DMS 273 treated with DMSO at 0.1 percent for 48 hours (cell line): ENCODE measurements at places on chromosomes 2 and 18.

DNA sequence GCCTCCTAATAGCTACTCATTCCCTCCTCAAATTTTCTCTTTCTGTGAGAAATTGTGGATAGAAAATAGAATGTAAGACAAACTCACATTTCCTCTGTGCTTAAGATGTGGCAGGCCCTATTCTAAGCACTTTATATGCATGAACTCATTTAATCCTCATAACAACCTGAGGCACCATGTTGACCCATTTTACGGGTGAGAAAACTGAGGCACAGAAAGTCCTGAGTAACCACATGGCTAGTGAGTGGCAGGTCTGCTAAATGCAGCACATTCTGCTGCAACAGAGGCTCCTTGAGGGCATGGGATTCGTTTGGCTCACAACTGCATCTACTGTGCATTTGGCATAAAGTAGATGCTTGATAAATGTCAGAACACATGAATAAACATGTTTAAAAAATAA is 22.7 kb upstream of the RNF149 start:
- no peak for DNase-seq

- no peak for DNase-seq
These were observed 131.3 kb upstream of the TWIST2 start for GRCh38 chr2:238716585-238716984.

DNA sequence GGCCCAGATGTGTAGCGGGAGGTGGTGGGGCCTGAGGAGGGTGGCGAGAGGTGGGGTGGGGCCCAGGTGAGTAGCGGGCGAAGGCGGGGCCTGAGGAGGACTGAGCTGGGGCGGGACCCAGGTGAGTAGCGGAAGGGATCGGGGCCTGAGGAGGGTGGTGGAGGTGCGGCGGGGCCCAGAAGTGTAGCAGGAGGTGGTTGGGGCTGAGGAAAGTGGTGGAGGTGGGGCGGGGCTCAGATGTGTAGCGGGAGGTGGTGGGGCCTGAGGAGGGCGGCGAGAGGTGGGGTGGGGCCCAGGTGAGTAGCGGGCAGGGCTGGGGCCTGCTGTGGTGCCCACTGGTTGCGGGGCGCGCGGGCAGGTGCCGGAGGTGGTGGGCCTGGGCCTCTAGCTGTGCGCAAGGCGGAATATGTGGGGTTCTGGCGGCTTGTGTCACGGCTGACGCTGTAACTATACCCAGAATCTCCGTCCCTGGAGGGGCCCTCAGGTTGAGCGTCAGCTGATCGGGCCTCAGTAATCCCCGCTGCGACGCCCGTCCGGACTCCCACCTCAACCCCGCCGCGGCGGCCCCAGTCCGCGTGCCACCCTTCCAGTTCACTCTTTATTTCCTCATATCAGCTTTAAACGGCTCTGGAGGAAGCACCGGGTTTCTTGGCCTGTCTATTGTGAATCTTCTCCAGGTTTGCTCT is 866 bp upstream of the SF3B6 start:
- DNase-seq = no peak

- DNase-seq = no peak
These were observed 406.2 kb upstream of the CWC22 start for GRCh38 chr2:180413336-180413735.

- no peak for DNase-seq
These were observed 13.0 kb upstream of the RIOK3 start for GRCh38 chr18:23440131-23440530.

DNA sequence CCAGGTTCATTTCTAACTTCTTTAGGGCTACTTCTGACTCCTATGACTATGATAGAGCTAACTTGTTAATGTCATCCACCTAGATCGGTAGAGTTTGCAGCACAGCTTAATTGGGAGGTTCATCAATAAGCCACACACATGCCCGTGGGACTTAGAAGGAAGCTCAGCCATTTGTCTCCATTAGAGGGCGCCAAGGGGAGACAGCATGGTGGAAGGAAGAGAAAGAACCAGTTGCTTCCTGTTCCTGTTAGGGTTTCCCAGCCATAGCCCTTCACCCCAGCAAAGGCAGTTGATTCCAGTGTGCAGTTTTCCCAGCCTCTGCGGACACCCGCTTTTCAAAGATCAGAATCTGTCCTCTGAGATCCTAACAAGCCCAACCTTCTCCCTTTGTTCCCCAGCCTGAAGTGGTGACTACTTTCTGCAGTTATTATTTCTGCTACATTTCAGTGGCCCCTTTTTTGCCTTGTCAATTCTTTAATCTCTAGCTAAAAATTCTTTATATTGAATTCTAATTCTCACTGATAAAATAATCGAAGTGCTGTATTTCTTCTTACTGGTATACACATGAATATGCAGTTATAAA is 30.3 kb downstream of the MAIP1 start:
- DNase-seq = peak; percentile 51

GRCh38 chr2:86284401-86284841 is 53.0 kb downstream of the REEP1 start:
- no peak for DNase-seq

GRCh38 chr18:24027156-24027827 is 12.7 kb downstream of the TTC39C start:
- DNase-seq = no peak

GRCh38 chr2:240259201-240259923 is 118.9 kb upstream of the OTOS start:
- DNase-seq = no peak

DNA sequence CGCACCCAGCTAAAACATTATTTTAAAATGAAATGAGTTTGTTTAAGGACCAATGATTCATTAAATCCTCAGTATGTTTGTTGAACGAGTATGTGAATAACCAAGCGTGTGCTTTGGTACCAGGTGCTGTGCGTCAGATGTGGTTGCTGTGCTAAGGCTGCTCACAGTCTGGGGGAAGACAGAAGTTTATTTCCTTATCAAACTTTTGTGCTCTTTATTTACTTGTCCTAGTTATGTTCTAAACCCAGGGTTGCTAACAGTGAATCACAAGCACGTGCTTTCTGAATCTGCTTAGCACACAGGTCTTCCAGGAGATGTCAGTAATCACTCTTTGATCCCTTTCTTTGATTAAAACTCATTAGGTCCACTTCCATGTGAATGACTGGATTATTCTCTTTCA is 37.0 kb downstream of the RAPGEF4 start:
- no peak for DNase-seq

DNA sequence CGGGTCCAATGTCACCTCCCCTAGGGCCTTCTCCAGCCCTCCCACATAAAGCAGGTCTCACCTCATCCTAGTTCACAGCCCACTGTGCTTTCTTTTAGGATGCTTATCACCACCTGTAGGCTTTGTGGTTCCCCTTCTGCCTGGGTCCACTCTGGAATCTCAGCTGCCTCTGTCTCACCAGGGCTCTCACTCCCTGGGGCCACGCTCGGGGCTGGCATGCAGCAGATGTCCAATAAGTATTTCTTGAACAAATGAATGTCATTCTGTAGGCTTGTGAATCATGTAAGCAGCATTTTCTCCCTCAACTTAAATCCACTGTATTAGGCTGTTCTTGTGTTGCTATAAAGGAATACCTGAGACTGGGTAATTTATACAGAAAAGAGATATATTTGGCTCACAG is 4.3 kb upstream of the SH3BP4 start:
- no peak for DNase-seq

DNA sequence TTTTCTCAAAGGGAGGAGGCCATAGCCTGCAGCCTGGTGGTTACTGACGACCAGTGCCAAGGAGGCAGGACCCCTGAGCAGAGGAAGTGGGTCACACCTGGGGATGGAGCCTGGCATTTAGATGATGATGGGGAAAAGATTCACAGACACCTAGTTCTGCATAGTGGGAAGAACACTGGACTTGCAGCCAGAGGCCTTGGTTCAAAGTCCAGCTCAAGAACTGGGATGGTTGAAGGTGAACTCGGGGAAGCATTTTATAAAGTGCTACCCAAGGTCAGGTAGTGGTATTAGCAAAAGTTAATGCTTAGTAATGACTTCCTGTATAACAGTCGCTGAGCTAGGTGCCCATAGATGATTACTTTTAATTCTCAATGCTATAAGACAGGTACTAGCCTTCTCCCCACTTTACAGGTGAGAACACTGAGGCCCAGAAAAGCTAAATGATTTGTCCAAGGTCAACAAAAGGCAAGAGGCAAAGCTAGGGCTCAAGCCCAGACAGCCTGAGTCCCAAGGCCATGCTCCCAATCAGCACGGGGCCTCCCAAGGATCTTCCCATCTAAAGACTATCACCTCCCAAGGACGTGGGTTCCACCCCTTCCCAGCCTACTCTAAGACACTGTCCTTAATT is 134.4 kb downstream of the TNS1 start:
- DNase-seq = no peak

- no peak for DNase-seq
These were observed 40.1 kb downstream of the THUMPD2 start for GRCh38 chr2:39738936-39739335.

DNA sequence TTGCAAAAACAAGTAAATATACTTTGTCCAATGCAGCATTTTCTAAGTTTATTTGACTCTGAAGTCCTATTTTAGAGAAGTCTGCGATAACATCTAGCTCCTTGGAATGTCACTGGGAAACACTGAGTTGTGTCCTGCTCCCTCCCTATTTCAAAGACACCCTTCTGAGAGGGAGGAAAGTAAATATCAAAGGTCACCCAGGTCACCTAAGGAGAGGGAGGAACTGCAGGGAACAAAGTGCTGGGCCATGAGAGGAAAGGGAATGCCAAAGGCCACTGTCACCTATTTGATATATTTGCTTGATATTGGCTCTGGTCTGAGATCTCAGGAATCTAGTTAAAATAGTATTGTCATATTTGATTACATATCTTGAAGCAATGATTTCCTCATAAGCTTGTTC is 201.3 kb downstream of the GCA start:
- no peak for DNase-seq

GRCh38 chr2:88857951-88858411 is 166.5 kb downstream of the RPIA start:
- no peak for DNase-seq

- no peak for DNase-seq
These were observed 37.0 kb upstream of the KYNU start for GRCh38 chr2:142840436-142840835.

- no peak for DNase-seq
These were observed 65.5 kb upstream of the GPC1 start for GRCh38 chr2:240369801-240370585.

GRCh38 chr2:216693414-216694080 is 1.8 kb downstream of the IGFBP5 start:
- DNase-seq = no peak

DNA sequence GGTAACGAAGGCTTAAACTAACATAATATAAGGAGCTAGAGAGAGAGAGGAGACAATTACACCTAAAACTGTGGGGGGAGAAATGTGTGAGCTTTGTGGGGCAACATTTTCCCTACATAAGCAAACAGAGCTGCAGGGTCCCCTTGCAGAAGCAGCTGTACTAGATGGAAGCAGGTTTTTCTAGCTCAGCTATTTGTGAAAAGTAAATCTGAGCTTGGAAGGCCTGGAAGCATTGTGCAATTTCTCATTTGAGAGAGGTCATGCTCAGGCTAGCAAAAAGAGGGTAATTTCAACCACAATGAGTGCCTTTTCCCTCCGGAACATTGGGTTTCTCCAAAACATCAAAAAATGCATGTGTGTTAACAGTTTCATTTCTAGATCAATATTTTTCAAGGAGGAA is 130.0 kb downstream of the ARL4C start:
- DNase-seq = no peak

DNA sequence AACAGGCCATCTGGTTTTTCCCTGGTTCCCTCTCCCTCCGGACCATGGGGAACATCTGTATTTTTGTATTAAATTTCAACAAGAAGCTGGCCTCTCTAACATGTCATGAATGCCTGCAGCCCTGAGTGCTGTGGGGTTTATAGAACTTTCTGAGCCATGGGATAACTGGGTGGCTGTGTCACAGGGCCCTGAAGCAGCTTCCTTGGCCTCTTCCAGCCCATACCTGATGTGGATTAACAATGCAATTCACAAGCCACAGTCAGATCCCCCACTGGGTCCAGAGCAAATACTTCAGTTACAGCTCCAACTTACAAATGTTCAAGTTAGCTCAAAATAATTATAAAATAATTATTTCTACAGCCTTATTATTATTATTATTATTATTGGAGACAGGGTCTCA is 307.8 kb upstream of the CELF4 start:
- DNase-seq = peak; percentile 77

GRCh38 chr2:27506587-27506986 is 9.9 kb downstream of the GCKR start:
- DNase-seq = no peak

DNA sequence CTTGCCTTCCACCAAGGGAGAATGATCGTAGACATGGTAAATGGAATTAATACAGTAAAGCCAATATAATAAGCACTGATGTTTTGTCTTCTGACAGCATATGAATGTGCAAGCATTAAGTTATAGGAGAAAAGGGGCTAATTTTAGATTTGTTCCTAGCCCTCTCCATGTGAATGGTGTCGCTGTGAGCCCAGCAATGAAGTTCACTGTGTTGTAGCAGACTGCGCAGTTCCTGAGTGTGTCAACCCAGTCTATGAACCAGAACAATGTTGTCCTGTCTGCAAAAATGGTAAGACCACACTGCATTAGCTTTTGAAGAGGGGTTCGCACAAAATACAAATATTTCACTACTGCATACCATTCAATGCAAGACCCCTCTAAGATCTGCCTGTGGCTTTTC is 25.6 kb downstream of the VWC2L start:
- no peak for DNase-seq

DNA sequence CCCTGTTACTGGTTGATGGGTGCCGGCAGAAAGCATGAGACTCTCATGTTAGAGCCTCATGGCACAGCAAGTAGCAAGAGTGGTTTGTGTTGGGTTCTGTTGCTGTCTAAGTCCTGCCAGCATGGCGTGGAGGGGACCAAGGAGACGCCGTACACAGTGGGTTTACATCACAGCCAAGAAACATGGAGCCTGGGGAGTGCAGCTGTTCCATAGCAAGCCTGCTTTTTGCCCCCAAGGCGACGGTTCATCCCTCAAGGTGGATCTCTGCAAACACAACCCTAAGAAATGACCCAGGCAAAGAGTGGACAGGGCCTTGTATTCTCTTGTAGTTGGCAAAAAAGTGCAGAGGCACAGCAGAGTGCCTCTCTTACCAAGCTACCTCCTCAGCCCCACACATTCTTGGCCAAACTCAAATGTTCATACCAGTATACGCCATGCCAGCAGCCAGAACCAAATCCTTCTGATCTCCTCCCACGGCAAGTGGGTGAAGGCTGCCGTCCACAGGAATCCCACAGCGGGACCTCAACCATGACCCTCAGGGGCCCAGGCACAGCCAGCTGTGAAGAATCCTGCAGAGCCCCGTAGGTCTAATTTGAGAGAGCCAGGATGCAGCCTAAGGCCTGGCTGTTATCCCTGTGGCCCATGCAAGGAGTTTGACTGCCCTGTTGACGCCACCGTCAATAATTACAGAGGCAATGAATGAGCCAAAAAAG is 19.0 kb downstream of the SNED1 start:
- DNase-seq = no peak

- no peak for DNase-seq
These were observed 460.6 kb downstream of the CNTNAP5 start for GRCh38 chr2:124485659-124486058.

GRCh38 chr18:55585920-55586561 is 2.0 kb downstream of the TCF4 start:
- no peak for DNase-seq

- DNase-seq = no peak
These were observed 47.9 kb downstream of the COL3A1 start for GRCh38 chr2:189022053-189022481.
